Stimulated activated CD4-positive, alpha-beta T cell treated with anti-CD3 and anti-CD28 coated beads, Interleukin-1b, Interleukin-23, amount 100 ng/mL, for 1 hour (primary cell): ENCODE measurements at places on chromosomes 5 and 9.
A peak's percentile ranks its signal among the peaks of the same experiment; 100 is the strongest.

GRCh38 chr9:120184266-120184665, 395.7 kb downstream of the CDK5RAP2 start:
- no peak for DNase-seq

- DNase-seq, result no peak
Measured at GRCh38 chr5:170067574-170068170, 38.0 kb upstream of the FOXI1 start.

GRCh38 chr9:136745389-136746154, 2.8 kb downstream of the LCN6 start:
- no peak for DNase-seq

DNA sequence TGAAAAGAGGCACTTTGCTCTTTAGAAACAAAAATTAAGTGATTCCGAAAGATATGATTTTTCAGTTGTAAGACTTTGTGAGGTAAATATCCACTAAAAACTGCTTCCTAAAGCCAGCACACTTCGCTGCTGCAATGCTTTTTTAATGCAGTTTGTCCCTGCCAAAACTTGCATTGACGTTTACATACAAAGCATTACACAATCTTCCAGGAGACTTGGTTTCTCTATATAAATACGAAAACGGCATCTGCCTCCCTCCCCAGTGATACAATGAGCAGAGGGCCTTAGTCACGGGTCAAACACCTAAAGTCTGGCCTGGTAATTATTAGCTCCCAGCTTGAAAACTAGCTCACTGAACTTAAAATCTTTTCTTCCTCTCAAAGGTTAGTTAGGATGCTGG, 170.7 kb downstream of the TSSK1B start:
- no peak for DNase-seq

DNA sequence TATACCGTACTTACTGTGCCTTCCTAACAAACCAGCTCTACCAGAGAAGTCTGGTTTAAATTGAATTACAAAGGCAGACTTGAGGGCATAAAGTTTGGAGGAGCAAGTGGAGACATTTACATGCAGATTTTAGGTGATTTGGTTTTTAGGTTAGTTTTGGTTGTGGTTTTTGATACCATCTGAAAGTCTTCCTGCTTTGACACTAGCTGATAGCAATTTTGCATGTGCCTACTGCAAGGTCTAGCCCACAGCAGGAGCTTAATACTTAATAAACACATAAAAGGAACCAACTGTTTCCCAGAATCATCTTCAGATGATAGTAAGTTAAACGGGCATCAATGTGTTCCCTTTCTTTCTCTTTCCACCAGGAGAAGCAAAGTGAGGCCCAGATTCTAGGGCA, 3.4 kb upstream of the ESM1 start:
- no peak for DNase-seq

DNA sequence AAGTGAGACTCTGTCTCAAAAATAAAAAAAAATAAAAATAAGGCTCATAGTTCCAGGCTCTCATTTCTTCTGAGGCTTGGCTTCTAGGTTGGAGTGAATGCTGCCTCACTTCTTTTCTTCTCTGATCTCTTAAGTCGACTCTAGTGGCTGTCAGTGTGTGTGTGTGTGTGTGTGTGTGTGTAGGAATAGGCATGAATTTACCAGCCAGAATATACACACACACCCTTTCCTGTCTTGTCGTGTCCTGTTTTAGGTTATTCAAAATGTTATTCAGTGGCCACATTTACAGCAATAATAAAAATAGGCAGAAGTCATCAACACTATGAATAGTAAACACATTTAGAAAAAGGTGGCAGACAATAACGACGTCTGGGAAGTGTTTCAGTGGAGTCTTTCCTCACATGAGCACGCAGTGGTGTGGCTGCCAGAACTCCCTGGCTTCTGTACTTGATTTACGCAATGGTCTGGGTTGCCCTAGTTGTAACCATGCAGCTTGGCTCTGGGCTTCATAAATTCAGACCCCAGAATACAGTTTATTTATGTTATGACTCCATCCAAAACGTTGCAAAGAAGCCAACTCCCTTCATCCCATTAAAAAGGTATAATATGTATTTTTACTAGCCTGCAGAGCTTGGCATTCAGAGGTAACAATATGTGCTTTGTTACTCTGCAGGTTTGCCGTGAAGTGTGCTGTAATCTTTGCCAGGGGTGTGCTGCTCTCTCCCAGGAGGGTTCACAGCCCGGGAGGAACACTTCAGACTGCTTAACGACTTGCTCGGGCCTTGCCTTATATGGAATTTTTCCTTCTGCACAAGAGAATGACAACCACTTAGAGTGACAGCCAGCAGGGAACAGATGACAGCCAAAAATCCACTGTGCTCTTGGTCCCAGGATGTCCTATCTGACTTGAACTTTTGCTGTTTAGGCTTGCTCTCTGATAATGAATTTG, 34.4 kb upstream of the PALM2AKAP2 start:
- DNase-seq, result no peak

- DNase-seq, result no peak
Measured at GRCh38 chr5:93674138-93674537, 67.3 kb downstream of the POU5F2 start.

DNA sequence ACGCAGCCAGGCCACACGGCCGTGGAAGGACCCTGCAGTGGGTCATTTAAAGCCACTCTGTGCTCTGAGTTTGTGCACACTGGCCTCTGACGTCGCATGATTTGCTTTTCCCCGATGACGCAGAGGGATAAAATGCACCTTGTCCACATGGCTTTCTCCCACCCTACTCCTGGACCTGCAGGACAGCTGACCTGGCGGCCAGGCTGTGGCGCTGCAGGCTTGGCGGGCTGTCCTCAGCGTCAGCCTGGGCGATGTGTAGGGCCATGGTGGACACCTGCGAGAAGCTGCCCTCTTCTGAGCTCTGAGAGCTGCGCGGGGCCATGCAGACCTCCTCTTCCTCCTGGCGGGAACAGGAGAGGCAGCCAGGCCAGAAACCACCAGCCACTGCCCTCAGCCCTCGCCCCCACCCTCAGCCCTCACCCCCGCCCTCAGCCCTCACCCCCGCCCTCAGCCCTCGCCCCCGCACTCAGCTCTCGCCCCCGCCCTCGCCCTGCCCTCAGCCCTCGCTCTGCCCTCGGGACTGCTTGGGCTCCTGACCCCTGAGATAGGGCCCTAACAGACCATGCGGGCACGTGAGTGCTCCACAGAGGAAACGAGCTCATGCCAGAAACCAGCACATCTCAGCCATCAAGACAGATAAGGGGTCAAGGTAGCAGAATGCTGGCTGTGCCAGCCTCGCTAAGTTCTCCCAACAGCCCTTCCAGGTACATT, 20.0 kb upstream of the SCGB3A1 start:
- no peak for DNase-seq

DNA sequence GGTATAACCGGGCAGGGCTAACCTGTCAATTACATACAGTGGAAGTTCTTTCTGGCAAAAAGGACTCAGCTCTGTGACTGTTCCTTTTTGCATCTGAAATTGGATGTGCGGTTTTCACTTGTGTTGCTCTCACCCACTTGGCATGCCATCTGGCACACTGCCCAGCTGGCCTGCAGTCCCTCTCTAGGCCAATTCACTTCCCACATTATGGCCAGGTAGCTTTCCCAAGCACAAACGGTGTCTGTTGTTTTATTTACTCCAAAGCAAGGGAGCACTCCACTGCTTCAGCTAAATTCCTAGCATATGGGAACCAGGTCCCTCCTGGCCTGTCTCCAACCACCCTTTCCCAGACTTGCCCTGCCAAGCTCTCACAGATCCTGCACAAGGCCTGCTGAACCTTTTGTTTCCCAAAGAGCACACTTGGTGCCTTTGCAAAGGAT, 132.5 kb downstream of the SEMA6A start:
- DNase-seq, result no peak

DNA sequence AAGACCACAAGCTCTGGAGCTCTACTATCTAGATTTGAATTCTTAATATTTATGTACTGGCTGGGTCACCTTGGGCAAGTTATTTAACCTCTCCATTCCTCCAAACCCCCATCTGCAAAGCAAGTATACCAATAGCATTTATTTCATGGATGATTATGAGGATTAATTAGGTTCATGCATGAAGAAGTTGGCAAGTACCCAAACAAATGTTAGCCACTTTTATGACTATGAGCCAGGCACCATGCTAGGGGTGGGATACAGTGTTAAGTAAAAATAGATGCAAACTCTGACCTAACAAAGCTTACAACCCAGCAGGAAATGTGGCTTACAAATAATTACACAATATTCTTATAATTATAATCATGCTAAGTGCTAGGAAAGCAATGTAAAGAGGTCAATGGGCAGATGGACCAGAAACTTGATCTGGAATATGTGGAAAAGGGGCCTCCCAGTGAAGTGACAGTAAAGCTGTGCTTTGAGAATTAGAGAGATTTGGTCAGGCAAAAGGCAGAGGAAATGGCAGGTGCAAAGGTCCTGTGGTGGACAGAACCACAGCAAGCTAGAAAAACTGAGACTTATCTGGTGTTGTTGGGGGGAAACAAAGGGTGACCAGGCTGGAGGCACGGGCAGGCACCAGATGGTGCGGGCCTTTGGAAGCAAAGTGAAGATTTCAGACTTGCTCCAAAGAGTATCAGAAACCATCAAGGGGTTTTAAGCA, 525.2 kb upstream of the TRPC7 start:
- DNase-seq, result no peak

DNA sequence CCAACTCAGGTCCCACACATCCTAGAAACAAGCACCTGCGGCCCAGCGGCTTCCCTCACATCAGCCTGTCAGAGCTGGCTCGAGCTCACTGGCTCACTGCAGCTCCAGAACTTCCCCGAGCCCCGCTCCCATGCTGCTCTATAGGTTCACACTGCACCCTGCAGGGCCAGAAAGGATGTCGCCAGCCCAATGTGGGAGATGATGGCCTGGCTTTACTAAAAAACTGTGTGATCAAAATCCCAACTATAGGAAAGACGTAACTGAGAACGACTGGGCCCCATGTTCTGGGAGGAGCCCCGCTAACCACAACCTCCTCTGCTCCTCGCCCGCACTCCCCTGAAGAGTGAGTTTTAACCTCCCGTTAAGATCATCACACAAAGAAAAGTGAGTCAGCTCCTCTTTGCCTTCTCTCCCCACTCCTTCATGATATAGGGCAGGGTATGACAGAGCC, 4.6 kb downstream of the SURF4 start:
- peak; percentile 44 for DNase-seq
